ENCODE measurements at places on chromosomes 6 and 20.

- no peak for DNase-seq
Measured at GRCh38 chr6:7153789-7154188, 46.0 kb downstream of the RREB1 start.

GRCh38 chr6:52650941-52651340 is 20.0 kb upstream of the TMEM14A start:
- DNase-seq, result no peak

GRCh38 chr6:146590492-146590891 is 8.3 kb upstream of the ADGB start:
- DNase-seq, result no peak

- peak; percentile 77 for DNase-seq
Measured at GRCh38 chr20:5205348-5206210, 78.8 kb downstream of the CDS2 start.

DNA sequence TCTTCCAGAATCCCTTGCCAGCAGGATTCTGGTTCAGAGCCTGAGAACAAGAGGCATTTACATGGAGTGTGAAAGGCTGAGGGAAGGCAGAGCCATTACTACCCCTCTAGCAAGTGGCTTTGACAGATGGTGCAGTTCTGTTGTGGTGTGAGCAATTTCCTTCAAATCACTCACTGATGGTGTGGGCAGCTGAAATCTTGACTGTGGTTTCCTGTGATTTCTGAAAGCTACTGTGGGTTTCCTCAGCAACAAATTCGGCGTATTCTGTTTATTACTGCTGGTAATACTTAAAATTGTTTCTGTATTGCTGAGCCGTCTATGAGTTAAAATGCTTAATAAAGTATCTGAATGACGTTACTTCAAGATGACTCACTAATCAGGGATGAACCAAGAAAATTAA is 181.5 kb upstream of the TCF21 start:
- peak; percentile 95 for DNase-seq

DNA sequence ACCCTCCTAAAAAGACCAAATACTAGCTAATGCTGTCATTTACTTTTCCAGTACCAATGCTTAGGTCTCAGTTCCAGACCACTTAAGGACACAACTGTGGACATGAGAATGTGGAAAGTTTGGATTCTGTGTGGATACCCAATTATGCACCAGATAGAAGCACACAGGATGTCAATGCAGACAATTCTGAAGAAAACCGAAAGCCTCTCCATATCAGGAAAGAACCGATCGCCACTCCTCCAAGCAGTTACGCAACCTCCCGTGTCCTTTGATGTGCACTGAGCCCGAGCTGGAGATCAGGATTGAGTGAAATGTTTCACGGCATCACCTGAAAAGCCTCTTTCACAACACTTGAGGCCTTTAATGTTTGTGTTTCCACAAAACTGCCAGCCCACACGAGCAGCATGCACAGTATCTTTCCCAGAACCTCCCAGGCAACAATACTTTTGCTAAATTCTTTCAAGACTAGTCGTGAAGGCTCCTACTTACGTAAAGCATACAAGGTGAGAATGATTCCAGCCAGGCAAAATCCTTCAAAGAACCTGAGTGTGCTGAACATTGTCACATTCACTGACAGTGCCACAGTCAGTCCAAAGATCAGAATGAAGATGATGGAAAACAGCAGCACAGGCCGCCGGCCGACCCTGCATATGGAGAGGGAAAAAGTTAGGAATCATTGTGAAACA is 47.0 kb downstream of the SLC22A23 start:
- no peak for DNase-seq

DNA sequence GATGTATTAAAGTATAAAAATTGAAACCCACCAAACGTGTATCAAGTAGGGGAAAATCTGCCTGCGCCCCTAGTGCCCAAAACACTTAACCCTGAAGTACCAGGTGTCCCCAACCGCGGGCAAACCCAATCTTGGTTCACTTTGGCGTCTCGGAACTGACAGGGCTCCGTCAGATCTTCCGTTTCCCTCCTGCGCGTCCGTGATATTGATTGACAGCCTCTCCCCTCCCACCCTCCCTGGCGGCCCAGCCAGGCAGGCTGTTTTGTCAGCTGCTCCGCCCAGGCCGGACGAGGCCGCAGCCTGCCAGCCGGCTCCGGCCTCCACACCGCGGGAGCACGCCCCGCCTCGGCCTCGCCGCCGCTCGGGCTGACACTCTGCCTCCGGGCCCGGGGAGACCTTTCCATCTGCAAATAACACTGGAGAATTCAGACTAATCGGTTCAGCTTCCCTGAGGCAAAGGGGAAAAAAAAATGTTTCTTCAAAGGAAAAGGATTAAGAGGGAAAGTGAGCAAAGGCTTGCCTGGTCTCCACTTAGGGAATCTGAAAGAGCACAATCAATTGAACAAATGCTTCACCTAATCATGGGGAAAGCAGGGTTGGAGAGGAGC is 234.9 kb upstream of the MCHR2 start:
- peak; percentile 59 for DNase-seq

DNA sequence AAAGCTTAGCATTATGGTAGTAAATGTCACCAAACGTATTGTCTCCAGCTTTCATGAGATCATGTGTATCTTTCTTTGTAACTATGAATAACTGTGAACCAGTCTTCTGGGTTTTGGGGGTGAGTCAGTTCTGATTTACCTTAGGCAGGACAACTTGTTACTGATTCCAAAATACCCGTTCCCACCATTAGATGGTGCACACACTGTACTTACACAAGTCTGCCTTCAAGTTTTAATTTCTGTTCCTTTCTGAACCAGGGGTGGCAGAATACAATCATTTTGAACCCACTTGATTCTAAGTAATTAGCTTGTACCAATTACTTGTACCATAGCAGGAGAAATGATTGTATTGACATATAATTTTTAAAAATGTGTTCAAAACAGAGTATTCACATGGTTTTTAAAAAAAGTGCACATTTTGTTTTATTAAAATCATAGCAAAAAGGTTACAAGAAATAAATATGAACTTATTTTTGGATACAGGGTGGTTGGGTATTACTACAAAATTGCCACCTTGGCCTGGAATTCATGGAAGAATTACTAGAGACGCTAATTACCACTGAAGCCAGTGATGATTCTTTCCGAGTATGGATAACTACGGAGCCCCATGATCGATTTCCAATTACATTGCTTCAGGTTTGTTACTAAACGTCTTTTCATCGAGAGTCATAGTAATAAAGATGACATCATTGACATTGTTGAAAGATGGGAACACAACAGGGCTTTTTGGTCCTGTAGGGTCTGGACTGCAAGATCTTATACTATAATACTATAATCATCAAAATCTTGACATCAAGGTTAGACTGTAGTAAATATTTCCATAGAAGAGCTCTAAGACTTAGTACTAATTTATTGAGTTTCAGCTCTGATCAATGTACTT is 75.2 kb upstream of the GLP1R start:
- peak; percentile 69 for DNase-seq

DNA sequence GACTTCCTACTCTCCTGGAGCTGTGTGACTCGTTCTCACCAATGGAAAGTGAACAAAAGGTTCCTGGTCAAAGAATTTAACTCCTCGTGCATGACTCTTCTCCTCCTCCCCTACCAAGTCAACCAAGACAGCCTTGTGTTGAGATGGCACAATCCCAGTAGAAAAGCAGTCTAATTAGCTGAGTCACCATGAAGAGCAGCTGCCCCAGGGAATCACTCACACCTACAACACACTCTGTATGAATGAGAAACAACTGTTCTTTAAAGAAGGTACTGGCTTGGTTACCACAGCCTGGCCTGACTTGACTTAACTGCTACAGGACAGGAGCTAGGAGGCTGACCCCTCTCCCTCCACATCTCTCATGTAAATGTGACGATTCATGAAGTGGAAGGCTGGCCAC is 2.9 kb upstream of the HLA-DOB start:
- DNase-seq, result peak; percentile 55

- peak; percentile 56 for DNase-seq
Measured at GRCh38 chr6:136774228-136775041, 17.8 kb downstream of the MAP3K5 start.

- DNase-seq, result no peak
Measured at GRCh38 chr6:165939601-165940290, 227.9 kb downstream of the TBXT start.

- DNase-seq, result no peak
Measured at GRCh38 chr6:161255518-161255917, 18.3 kb downstream of the AGPAT4 start.

DNA sequence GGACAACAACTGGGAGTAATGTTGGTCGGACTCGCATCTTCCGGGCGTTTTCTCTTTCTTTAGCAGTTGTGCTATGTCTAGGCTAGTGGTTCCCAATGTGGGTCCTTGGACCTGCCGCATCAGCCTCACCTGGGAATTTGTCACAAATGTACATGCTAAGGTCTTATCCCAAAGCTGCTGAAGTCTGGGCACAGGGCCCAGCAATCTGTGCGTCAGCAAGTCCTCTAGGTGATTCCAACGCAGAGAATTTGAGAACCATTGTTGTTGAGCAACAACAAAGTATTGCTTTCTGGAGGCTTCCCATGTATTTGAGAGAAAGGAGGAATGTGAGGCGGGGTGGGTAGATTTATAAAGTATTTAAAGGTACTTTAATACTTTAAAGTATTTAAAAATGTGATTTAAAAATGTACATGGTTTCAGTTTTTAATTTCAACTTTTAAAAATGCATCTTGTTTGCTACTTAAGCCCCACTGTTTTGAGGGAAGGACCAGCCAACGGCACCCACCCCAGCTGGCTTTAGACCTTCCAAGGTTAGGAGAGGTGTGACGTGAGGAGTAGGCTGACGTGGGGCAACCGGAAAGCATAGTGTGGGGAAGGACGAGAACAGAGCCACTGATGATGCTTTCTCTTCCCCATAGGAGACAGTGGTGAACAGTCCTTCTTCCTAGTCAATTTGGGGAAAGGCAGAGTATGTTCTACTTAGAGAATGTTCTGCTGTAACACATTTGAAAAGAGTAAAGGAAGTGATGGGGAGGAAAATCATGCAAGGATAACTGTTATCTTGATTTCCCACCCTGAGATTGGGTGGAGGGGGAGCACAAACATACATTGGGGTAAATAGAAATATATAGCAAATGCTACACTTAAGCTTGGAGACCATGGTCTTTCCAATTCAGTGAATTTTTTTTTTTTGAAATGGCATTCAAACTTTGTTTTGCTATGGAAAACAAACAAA is 4.3 kb downstream of the UST start:
- peak; percentile 41 for DNase-seq

DNA sequence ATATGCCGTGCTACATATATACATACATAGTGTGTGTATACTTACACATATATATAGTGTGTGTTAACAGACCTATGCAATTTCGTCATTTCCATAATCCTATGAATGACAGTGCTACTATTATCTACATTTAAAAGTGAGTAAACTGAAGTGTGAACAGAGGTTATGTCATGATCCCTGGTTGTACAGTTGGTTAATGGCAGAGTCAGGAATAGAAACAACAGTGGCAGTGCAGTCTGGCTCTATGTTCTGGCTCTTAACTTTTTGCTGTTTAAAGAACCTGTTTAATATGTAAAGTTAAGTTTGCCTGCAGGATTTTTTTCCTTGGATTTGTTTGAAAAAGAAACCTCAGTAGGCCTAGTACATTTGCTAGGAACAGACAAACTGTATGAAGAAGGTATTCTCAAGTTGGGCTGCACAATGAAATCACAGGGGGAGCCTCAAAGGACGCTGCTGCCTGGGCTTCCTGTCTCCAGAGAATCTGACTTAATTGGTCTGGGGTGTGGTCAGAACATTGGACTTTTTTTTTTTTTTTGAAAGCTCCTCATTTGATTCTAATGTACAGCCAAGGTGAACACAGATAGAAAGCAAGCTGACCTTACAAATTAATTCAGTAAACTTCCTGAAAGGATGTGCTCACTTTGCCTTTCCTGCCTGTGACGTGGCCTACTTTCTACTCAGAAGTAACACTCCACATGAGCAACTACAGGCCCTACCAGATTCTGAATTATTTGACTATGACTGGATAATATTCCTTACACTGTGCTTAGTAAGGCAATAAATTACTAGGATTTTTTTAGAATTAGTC is 29.4 kb downstream of the PLCB1 start:
- no peak for DNase-seq

GRCh38 chr6:15922510-15923250 is 206.2 kb upstream of the MYLIP start:
- DNase-seq, result peak; percentile 73

GRCh38 chr6:42313941-42314570 is 96.4 kb upstream of the MRPS10 start:
- peak; percentile 41 for DNase-seq

- no peak for DNase-seq
Measured at GRCh38 chr20:61958773-61959700, 106.6 kb downstream of the TAF4 start.

- DNase-seq, result no peak
Measured at GRCh38 chr20:48384147-48384818, 443.5 kb downstream of the PREX1 start.

DNA sequence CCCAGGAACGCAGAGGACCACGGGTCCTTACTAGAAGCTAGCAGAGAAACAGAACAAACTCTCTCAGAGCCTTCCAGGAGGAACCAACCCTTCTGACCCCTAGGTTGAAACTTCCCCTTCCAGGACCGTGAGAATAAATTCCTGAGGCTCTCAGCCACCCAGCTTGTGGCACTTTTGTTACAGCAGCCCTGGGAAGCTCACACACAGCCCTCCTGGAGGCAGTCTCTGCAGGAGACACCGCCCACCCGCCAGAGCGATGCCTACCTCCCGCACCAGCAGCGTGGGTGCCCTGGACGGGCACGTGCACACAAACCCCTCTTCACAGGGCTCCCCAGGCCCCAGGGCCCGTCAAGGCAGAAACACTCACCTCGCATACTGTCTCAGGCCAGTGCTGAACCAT is 4.2 kb downstream of the RNASET2 start:
- no peak for DNase-seq

DNA sequence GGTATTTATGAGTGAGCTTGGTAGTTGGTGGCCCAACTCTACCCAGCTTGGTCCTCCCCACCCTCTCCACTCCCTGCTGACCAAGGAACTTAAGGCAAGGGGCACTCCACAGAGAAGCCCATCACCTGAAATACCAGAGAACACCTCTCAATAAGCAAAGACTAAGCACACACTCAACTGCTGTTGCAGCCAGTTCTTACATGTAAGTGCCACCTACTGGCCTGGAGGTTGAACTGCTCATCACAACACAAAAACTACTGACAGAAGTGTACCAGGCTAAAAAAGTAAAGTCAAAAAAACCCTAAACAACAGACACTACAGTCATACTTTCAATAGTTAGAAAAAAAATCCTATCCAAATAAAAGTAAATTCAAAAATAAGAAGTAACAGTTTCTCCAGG is 146.2 kb downstream of the FAM83B start:
- DNase-seq, result no peak

Measured in astrocyte of the spinal cord (primary cell).